SK-N-SH (cell line): ENCODE measurements at places on chromosomes 11 and 22. TPM values are rescaled to one million over a fixed set of nuclear protein-coding genes. Genes with fewer than 3 reads are reported as not detected.

KMT2A gene
- polyA plus RNA-seq = 15.7 and 16.6 TPM in 2 replicates

GRCh38 chr11:90134478-90135003, at the start of gene NAALAD2:
Gene NAALAD2 (plus strand): TSS chr11:90134663. CDS start chr11:90134759, 96 bp downstream.
- DNase-seq = peak; percentile 77

OR5B17 gene
- not detected in 2 replicates for polyA plus RNA-seq

LRRC4C gene
- polyA plus RNA-seq = 0.16 and 0.21 TPM in 2 replicates

OR2AG2 gene
- not detected in 2 replicates for polyA plus RNA-seq

- no peak for DNase-seq
Measured at GRCh38 chr11:73215191-73216134, 2.6 kb upstream of the P2RY2 start.
